ENCODE measurements at places on chromosomes 3 and 15.

DNA sequence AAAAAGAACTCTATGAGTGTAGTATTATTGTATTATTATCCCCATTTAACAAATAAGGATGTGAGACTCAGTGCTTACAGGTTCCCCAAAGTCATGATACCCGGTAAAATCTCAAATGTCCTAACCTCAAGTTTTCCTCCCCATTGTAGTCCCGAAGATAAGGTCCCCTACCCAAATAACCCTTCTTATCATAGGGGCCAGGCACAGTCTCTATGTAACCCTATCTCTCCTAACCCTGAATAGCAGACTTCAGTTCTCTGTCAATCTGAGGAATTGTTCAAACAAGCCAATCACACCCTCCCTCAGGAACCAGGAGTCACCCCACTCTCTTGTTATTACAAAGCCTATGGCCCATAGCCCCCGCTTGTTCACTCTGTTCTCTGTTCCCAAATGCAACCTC is 10.5 kb upstream of the SUSD5 start:
- DNase-seq: no peak

GRCh38 chr15:52080706-52081392 is 31.7 kb downstream of the BCL2L10 start:
- DNase-seq: no peak

- DNase-seq: no peak
Measured at GRCh38 chr3:138332472-138333073, 2.9 kb upstream of the NME9 start.

DNA sequence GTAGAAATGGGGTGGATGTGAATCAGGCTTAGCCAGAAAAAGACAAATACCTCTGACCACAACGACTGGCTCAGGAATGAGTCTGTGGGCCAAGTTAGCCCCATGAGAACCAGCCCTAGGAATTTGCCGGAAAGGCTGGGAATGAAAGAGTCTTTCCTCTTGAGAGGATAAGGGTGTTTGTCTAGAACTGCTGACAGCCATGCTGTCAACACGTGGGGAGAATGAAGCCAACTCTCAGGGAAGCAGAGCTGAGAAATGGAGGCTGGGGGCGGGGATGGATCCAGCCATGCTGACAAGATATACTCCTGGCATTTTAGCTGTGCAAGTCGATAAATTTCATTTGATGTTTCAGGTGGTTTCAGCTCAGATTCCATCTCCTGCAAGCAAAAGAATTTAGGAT is 10.6 kb upstream of the SLC6A1 start:
- DNase-seq: no peak

GRCh38 chr3:182618981-182619591 is 174.2 kb upstream of the ATP11B start:
- DNase-seq: no peak

DNA sequence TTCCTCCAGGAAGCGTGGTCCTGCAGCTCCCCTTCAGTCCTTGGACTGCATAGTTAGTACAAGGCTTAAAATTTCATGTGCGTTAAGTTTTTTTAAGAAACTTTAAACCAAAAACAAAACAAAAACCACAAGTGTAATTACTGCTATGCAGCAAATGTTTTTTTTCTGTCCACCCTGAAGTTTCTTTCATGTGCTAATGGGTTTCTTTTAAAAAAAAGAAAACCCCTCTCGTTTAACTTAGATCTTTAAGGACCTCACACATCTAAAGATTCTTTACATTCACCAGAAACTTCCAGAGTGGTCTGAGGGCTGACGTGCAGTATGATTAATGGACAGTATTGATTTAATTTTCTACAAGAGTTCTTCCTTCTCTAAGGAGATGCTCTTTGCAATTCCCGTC is 72.0 kb upstream of the PYGO1 start:
- no peak for DNase-seq

GRCh38 chr15:81271761-81272644 is 51.9 kb downstream of the STARD5 start:
- DNase-seq: no peak

DNA sequence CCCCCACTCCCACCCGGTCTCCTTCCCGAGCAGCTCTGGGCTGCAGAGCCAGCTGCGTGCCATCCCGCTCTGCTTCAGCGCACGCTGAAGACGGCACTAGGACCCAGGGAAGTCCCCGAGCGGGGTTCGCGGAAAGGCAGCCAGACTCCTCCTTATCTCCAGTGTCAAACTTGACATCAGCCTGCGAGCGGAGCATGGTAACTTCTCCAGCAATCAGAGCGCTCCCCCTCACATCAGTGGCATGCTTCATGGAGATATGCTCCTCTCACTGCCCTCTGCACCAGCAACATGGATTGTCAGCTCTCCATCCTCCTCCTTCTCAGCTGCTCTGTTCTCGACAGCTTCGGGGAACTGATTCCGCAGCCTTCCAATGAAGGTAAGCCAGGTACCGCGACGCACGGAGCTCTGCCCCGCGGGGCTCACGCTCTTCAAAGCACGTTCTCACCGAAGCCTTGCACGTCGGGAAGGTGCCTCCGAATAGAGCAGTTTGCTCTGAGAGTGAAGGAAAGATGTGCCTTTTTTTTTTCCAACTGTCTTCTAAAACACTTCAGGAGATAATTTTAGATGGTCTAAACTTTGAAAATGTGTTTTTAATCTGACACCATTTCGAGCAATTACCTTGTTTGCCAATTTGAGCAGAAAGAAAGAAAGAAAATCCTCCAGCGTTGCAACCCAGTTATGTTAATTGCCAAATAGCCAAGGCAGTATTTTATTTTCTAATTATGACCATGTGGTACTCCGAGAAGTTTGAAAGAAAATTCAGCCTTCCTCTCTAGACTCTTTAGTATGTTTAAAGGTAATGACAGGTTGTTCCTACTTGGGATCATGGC is at the start of gene EPHA3:
Gene EPHA3, plus strand, starts transcription at position 161 of the 830 bp plus-strand sequence. Its CDS starts 128 bp downstream, at position 289.
- DNase-seq: peak; percentile 24

- DNase-seq: peak; percentile 44
Measured at GRCh38 chr3:128497305-128498126, 4.5 kb upstream of the GATA2 start.

GRCh38 chr3:64316971-64317370 is 91.7 kb upstream of the PRICKLE2 start:
- DNase-seq: no peak

GRCh38 chr15:66004618-66005262 is 135.4 kb downstream of the RAB11A start:
- DNase-seq: no peak

DNA sequence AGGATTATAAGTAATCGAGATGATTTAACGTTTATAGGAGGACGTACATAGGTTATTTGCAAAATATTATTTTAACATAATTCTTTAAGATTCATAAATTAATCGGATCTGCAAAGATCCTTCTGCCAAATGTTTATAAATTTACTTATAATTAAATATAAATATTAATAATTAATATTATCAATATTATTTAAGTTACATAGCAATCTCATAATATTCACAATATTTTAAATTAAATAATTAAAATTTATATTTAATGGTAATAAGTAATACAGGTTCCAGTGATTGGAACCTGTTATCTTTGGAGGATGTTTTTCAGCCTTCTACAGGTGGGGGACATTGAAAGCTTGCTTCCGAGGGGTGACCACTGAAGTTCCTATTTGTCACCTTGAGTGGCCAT is 16.1 kb downstream of the WDR53 start:
- DNase-seq: no peak

DNA sequence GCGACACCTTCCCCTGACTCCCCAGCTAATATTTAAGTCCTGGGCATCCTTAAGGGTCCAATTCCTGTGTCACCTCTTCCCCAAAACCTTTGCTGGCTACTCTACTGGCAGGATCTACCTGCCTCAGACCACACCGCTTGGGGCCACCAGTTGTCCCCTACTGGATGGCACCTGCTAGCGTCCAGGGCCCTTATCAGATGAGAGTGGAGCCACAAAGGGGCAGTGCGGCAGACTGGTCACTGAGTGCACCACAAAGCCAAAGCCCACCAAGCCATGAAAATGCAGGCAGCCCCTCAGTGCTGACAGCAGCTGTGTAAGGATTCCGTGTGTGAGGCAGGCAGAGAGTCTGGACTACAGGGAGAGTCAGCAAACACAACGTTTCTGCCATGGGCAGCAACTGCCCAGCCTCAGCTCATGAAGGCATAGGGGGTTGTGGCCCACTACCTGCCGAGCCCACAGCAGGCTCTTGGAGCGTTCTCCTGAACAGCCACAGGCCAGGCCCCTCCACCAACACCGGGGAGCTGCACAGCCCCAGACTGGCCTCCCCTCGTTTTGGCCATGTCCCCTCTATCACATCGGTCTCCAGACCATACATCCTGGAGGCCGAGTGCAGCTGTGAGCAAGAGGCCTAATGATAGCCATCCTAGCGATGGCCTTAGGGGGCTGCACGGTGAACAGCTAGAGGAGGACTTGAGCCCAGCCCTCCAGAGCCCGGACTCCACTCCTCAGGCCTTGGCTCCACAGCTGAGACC is 32.3 kb downstream of the ALDH1L1 start:
- DNase-seq: no peak

DNA sequence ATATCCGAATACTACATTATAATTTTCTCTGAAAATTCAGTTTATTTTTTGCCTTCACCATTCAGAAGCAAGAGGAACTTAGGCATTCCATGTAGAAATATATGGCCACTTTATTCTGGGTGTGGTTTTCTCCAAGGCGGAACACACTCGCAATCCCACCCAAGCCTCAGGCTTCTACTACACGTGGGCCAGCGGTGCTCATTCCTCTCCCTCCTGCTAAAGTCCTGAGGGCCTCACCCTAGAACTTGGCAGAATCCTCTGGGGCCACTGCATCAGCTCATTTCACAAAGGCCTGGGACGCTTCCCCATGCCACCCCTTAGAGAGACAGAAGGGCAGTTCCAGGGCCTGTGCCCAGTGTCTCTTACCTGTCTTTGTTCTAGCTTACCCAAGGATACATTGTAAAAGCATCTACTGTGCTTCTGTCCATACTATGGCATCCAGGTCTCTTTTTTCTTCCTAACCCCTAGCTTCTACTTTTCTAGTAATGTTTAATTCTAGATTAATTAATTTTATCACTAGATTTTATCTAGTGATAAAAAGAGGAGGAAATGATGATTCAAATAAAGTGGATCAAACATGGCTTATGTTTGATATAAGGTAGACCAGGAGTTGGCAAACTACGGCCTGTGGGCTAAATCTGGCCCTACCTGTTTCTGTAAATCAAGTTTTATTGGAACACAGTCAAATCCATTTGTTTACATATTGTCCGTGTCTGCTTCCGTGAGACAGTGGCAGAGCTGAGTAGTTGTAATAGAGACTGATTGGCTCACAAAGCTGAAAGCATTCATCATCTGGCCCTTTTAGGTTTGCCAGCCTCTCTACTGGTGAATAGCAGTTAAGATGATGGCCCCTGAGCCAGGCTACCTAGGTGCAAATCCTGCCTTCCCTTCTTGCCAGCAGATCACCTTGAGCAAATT is 29.8 kb downstream of the LARS2 start:
- no peak for DNase-seq

- no peak for DNase-seq
Measured at GRCh38 chr3:3241596-3241995, 62.1 kb upstream of the CRBN start.

- DNase-seq: peak; percentile 26
Measured at GRCh38 chr3:171772427-171773056, 37.7 kb downstream of the PLD1 start.

GRCh38 chr3:95235916-95236315 is 1173.1 kb downstream of the NSUN3 start:
- no peak for DNase-seq

- DNase-seq: no peak
Measured at GRCh38 chr3:179723617-179724016, 70.8 kb downstream of the USP13 start.

- peak; percentile 21 for DNase-seq
Measured at GRCh38 chr15:101501703-101502373, 12.3 kb upstream of the PCSK6 start.

DNA sequence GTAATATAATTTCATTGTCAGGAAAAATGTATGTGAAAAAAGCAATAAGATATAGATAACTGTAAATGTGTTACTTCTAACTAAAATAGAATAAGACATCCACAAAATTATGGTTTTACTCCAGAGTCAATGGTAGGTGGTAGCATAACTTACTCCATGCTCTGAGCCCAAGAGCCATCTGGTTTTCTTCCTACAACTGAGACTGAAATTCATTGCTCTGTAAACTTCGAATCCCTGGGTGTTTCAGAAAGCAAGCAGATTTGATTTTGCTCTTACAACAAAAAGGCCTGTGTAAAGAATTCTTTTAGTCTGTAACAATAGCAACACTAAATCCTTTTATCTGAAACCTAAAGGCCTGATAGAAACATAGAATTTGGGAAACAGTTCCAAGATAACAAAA is 805.9 kb downstream of the AGBL1 start:
- DNase-seq: no peak

DNA sequence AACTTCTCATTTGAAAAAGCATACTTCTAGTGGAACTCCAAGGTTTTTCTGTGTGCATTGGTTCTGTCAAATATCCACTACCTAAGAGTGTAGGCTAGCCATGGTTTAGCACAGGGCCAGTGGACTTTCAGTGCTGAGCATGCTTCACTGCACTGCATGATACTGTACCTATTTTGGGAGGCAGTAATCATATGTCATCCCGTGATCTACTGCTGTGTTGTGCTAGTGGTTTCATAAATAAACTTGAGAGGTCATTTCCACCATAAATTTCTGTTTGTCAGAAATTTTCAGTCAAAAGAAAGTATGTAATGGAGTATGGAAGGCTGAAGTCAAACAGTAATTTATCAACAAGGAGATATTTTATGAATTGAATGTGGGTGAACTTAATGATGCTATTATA is 203.6 kb downstream of the ROBO1 start:
- DNase-seq: no peak

- DNase-seq: no peak
Measured at GRCh38 chr3:111910806-111911205, 51.7 kb downstream of the PHLDB2 start.

DNA sequence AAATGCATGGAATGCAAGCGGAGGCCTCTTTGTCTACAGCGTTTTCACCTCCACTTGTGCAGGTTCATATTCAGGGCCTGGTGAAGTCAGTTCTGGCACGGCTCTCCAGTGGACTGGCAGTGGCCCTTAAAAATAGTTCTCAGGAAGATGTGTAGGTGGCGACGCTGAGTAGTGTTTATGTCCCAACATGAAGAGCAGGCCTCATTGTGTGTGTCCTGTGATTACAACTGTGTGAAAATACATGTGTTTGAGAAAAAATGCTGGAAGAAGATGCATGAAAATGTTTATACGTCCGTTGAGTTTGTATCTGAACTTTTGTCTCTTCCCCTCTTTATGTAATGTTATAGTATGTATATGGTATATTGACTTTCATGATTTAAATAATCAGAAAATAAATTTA is 7.2 kb downstream of the LIPC start:
- peak; percentile 15 for DNase-seq

- no peak for DNase-seq
Measured at GRCh38 chr3:55000546-55000945, 72.7 kb upstream of the LRTM1 start.

DNA sequence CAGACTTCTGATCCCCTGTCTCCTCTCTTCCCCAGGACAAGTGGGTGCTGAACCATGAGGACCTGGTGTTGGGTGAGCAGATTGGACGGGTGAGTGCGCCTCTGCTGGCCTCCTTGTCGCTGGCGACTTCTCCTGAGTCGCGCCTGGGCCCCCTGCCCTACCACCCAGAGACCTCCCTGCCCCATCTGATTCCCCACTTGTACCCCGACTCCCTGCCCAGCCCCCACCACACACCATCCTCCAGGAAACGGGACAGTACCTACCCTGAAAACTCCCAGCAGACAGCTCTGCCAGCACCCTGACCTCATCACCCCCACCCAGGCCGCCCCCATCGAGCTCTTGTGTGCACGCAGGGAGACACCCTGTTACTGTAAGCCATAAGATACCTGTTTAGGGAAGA is 7.7 kb downstream of the FES start:
- no peak for DNase-seq

GRCh38 chr15:96695426-96695825 is 364.9 kb downstream of the NR2F2 start:
- DNase-seq: no peak

- peak; percentile 12 for DNase-seq
Measured at GRCh38 chr3:42803414-42804105, 730 bp downstream of the HIGD1A start.

All from CD4-positive, alpha-beta T cell treated with Interleukin-6 at 100 ng/mL for 8 hours (primary cell).